ENCODE measurements at places on chromosomes 3 and 15.

- DNase-seq: no peak
Observed at GRCh38 chr3:172640751-172641150, 70.1 kb downstream of the NCEH1 start.

GRCh38 chr3:47092090-47092489 is 71.8 kb downstream of the SETD2 start:
- DNase-seq: no peak

DNA sequence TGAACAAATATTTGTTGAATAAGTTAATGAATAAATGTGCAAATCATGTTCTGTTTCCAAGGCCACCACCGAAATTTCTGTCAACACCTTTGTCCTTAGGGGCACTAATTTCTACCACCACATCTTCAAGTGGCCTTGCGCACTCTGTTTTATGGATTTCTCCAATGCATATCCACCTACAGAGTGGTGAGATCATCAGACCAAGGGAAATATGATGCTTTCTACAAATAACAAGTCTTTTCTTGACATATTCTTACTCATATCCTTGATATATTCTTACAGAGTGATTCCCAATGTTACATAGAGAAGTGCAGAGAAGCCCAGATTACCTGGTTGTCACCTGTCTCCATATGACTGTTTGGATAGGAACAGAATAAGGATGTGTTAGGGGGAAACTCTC is 36.1 kb upstream of the TMCO5A start:
- DNase-seq: no peak

- DNase-seq: no peak
Observed at GRCh38 chr15:68655686-68656437, 77.1 kb downstream of the CORO2B start.

DNA sequence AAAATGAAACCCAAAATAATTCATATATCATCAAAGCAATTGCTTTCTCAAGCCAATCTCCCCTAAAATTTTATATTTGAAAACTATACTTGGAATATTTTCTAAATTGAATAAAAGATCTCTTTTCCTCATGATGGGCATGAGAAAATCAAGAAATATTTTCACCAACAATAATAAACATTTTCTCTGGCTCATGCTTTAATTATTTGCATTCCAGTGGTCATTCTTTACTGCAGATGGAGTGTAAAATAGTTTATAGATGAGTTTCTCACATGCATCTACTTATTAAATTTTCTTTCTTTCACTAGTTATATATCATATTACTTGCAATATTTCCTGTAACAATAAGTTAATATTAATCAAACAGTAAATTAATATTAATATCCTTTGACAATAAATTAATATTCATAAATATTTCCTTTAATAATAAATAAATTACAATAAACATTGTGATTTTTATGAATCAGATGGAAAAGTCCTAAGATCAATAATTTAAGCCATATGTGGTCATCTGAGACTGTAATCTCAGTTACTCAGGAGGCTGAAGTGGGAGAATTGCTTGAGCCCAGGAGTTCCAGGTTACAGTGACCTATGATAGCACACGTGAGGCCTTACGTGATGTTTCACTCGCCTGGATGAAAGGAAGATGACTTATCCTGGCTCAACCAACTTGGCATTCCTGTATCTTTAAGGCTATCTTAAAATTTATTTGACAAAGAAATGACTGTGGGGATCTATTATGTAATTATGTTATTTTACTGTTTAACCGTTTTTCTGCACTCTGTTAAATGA is 958.8 kb downstream of the ZPLD1 start:
- DNase-seq: peak; percentile 28

- no peak for DNase-seq
Observed at GRCh38 chr15:78625606-78626280, 4.9 kb upstream of the CHRNA3 start.

DNA sequence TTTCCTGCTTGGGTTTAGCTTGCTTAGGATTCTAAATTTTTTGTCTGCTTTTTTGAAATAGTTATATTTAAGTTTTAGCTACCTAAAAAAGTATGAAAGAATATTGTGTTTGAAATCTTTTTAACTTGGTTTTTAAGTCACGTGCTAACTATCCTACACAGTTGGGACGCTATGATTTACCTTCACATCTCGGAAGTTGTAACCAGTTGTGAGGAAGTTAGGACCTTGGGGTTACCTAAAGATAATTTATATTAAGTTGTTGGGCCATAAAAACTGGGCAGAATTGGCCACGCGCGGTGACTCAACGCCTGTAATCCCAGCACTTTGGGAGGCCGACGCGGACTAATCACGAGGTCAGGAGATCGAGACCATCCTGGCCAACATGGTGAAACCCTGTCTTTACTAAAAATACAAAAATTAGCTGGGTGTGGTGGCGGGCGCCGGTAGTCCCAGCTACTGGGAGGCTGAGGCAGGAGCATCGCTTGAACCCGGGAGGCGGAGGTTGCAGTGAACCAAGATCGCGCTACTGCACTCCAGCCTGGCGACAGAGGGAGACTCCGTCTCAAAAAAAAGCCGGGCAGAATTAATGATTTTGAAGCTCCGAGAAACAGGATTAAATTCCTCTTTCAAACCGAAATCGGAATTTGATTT is 1.0 kb downstream of the ZFAND6 start:
- DNase-seq: peak; percentile 27

DNA sequence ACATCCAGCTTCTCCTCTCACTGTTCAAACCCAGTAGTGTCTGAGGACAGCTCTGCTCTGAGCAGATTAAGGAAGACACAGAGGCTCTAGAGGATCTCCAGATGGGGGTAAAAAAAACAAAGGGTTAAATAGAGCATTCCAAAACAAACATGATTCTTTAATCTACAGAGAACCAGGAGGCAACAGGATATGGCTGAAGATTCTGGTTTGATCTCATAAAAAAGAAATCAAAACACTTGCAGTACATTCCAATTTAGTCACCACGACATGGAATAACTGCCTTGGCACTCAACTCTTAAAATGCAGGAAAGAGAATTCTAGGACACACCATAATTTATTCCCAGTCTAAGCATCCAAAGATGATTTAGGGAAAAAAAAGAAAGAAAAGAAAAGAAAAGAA is 32.0 kb downstream of the TM4SF4 start:
- peak; percentile 50 for DNase-seq

GRCh38 chr3:151169262-151169947 is 33.6 kb downstream of the GPR171 start:
- DNase-seq: no peak

- no peak for DNase-seq
Observed at GRCh38 chr3:133745981-133746711, at the start of gene TF. Gene TF (plus strand): TSS chr3:133746393. CDS start chr3:133746441, 48 bp downstream.

- no peak for DNase-seq
Observed at GRCh38 chr3:15755181-15755580, 42.6 kb downstream of the ANKRD28 start.

DNA sequence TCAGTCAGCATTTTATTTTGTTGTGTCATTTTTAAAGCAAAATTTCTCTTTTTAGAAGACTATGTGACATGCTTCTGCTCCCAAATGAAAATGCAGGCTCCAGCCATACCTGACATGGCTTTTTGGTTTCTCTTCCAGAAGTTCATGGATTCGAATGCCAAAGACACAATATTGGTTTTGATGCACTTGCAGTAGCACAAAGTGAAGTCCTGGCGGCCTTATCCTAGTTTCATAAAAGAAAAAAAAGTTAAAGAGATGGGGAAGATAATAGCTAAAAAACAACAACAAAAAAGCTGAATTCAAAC is 62.7 kb downstream of the NR2F2 start:
- no peak for DNase-seq

GRCh38 chr3:156304406-156304805 is 184.0 kb downstream of the KCNAB1 start:
- DNase-seq: peak; percentile 76

DNA sequence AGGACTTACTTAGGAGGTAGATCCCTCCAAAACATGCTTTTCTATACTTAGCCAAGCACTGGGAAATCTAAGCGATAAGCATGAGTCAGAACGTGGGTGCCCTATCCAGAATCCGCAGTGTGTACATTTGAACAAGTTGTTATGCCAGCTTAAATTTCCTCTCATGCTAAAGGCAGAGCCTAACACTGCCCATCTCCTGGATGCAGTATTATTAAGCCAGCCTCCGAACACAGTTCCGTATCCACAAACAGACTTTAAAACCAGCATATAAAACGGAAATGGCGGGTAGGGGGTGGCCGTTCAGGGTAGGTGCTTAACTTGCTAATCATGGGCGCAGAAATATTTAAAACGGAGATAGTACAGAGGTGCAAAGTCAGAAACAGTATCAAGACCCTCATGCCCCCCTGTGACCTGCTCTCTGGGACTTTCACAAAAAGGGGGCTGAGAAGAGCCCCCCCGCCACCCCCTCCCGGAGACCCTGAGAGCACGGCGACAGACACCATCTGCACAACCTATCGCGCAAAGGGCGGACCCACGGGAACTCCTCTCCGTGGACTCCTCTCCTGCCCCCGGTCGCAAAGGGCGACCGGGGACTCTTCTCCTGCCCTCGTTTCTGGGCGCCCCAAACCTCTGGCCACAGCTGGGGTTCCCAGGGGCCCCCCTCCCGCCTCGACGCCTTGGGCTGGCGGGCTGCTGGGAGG is 889 bp upstream of the LRRIQ4 start:
- peak; percentile 42 for DNase-seq

- DNase-seq: peak; percentile 45
Observed at GRCh38 chr15:58932710-58933280, 684 bp downstream of the SLTM start.

DNA sequence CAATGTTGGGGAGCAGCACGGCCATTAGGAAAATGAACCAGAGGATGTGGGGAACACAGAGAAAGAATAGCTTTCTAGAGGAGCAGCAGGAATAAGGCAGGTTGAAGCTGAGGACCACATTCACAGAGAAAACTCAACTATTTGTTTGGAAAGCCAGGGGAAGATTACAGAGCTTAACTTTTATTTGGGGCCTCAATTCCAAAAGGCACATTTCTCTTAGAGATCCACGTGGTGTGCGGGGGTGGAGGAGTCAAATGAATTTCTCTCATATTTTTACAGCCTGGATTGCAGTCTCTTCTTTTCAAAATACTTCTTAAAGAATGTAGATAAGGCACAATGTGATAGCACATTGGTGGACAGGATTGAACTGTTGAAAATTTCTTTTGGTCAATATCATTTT is 253.7 kb downstream of the ROBO1 start:
- DNase-seq: no peak

DNA sequence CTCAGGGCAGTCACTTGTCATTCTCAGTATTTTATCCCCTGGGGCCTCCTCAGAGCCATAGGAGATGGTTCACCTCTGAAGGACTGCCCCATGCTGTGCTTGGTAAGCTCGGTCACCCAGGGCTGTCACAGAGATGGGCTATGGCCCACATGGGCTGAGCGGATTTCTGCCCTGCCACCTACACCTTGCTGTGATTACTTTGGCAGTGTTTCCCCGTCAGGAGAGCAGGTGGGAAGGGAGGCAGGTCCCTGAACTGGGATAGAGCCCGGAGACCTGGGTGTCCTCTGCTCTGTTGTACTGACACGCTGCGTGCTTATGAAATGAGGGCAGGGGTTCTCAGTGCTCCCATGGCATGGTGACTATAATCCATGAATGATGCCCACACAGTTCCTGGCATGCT is 48.9 kb downstream of the APBA2 start:
- no peak for DNase-seq

DNA sequence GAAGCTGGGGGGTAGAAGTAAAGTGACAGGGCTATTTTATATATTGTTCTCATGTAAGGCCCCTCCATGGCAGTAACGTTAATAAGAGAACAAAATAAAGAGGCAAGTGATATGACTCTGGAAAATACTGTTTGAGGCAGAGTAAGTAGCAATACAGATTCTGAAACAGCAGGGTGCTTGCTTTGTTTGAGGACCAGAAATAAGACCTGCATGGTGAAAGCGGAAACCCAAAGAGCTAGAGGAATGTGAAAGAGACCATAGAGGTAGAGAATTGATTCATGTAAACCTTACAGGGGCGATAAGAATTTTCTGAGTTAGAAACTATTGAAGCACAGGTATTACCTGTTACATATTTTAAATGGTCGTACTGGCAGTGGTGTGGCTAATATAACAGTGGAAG is 1517.1 kb downstream of the SI start:
- DNase-seq: no peak

DNA sequence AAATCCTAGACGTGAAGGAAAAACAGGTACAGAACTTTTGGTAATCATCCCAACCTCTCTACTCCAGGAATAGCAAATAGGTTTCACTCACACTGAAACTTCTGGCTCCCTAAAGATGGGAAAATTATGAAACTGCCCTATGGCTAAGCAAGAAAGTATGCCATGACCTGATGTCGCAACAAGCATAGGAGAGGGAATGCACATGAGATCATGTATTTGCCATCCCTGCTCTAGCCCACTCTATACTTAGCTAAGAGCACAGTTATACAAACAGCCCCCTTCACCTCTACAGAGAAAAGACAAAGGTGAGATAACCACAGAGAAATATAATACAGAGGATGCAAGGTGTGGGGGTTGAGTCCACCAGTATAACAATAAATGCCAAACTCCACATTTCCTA is 102.7 kb downstream of the TBC1D5 start:
- DNase-seq: peak; percentile 92

DNA sequence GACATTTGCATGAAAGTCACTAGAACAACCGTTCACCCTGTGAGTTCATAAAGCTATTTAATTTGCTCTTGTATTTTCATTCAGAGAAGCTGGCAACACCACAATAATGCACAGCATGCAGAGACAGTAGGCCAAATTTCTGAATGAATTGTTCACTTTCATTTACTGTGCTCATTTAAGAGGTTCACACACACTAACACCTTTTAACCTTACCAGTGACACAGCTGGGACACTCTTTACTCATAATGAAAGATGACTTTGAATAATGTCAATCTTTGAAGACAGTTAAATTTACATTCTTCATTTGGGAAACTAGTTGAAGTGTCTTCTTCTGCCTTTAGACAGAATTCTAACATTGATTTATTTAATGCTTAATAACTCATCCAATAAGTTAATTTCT is 95.7 kb downstream of the ROBO1 start:
- no peak for DNase-seq
